Type B pancreatic cell (in vitro differentiated cells): ENCODE measurements at places on chromosomes 2 and 18.
A peak's percentile ranks its signal among the peaks of the same experiment; 100 is the strongest.

GRCh38 chr2:6909431-6910385 lies 7.5 kb upstream of the RNF144A start:
- DNase-seq, result no peak

DNA sequence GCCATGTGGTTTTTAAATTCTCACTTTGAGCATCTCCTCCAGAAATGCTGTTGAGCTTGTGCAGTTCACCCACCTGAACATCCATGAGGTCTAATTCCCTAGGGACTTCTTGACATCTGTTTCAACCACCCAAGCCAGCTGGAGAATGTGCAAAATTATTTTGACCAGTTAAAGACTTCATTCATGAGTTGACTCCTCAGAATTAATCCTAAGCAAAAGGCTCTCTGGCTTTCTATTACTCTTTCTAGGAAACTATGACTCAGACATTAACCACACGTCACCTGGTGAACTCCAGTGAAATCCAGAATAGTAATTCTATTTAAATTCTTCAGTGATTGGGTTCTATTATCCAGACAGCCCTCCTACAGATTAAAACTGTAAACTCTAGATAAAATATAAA lies 247.5 kb downstream of the NBAS start:
- DNase-seq, result no peak

GRCh38 chr18:32730068-32730467 lies 42.8 kb downstream of the KLHL14 start:
- no peak for DNase-seq

DNA sequence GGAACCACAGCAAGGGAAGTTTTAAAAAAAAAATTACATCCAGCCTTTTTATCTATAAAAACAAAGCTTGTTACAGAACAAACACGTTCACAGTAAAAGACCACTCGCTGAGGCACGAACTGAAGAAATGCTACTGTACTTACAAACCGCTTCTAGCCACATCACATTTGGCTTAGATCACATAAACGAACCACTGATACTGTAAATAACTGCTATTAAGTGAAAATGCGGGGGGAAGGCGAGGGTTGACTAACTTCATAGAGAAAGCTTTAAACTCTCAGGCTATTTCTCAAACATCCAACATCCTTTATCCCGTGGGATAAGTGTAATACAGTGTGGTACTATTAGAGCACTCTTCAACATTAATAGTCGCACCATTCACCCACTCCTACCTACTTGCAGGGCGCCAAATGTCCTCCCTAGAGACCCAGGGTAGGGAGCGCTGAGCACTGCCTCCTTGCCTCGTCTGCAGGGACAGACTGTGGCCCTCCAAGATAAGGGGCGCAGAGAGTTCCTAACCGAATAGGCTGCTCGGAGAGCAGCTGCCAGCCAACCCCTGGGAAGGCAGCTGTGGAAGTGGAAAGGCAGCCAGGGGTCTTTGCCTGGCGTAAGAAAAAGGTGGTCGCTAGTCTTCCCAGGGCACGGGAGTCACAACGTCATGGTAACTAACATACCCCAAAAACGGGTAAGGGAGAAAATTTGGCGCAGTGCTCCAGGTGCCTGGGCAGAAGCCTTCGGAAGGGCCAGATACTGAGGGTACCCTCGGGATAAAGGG lies 854 bp downstream of the GPR155 start:
- no peak for DNase-seq

DNA sequence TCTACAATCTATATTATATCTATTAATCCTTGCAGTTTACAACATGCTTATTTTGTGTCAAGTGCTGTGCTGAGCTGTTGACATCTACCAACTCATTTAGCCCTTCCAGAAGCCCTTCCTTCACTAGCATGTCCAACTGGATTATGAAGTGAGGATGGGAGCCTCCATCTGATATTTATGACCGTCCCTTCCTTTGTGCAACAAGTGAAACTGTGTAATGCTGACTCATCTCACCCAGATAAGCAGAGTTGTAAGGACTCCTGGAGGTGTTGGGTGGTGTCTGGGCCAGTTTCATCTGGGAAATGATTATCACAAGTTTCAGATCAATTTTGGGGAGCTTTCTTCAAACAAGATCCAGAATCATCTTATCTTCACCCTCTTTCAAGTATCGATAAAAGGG lies 156.6 kb upstream of the ETAA1 start:
- no peak for DNase-seq

DNA sequence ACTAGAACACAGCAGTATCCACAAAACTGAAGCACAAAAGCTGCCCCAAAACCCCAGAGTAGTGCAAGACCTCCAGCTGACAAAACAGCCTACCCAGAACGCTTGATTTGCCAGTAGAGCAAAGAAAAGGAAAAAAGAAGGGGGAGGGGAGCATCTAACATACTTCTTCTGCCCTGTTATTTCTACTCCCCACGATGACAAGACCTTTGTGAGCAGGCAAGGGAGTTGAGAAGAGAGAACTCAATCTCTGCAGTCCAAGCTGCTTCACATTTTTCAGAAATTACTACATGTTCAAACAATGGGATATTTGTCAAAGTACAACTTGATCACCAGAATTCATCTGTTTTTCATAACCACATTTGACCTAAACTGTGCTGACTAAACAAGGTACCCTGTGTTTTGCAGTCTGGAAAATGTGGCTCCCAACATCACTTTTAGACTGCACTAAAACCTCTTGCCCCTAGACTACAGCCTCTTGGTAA lies 286.7 kb downstream of the EXOC6B start:
- DNase-seq, result no peak

- no peak for DNase-seq
Measured at GRCh38 chr2:191638079-191638801, 39.7 kb upstream of the NABP1 start.

- DNase-seq, result peak; percentile 90
Measured at GRCh38 chr2:8836971-8837794, at the start of gene KIDINS220. Gene KIDINS220 (minus strand): TSS chr2:8837613. CDS start chr2:8827093, 10,520 bp downstream.

DNA sequence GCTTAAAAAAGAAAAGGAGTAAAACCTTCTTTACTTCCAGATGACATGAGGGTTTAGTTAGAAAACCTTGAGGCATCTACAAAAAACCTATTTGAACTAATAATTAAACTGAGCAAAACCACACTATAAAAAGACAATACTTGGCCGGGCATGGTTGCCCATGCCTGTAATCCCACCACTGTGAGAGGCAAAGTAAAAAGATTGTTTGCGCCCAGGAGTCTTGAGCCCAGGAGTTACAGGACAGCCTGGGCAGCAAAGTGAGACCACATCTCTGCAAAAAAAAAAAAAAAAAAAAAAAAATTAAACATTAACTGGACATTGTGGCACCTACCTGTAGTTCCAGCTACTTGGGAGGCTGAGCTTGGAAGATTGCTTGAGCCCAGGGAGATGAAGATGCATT lies 502.8 kb upstream of the LRRTM4 start:
- no peak for DNase-seq

DNA sequence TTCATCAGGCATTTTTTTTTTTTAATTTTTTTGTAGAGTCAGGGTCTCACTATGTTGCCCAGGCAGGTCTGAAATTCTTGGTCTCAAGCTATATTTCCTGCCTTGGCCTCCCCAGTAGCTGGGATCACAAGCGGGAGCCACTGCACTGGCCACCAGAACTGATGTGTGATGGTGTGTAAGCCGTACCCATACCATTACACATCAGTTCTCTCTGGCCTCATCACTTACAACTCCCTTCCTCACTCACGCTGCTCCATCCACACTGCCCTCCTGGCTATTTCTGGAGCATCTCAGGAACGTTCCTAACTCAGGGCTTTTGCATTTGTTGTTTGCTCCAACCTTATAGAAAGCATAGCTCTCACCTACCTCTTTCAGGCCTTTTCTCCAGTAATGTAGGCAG lies 834.5 kb upstream of the ID2 start:
- DNase-seq, result no peak

DNA sequence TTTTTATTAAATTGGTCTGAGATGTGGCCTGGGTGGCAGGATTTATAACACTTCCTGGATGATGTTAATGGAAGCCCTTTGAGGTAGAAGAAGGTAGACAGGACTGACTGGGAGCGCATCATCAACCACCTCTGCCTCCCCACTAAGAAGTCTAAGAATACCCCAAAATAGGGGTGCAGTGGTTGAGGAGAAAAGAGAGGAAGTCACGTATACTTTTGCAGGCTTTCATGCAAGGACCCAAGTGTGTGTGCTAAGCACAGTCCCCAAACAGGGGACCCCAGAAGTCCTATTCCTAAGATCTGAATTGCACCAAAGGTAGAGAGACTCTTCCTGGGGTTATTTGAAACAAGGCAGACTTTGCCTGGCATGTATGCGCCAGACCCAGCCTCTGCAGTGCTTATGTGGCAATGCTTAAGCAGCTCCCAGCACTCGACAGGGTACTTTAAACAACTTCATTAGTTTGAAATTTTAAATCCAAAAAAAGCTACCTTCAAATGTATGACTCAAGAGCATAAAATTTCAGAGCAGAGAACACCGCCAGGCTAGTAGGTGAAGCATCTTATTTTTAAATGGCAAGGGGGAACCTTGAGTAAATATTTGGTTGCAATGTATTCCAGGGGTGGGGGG lies 35.3 kb downstream of the BCL2 start:
- no peak for DNase-seq

DNA sequence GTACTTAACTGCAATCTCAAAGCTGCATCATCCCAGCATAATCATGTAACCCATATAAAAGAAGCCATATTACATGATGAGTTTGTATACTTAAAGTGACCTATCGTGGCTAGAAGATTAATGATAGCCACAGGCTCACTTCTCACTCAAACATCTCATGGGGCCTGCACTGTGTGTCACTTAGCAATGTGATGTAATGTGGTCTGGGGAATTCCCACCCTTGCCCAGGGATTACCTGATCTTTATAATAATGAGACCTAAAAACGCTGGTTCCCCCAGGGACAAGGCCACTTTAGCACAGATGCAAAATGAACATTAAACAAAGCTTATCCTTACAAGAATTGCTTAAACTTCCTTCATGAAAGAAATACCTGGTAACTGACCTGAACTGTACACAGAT lies 427.1 kb upstream of the CNTNAP5 start:
- no peak for DNase-seq

DNA sequence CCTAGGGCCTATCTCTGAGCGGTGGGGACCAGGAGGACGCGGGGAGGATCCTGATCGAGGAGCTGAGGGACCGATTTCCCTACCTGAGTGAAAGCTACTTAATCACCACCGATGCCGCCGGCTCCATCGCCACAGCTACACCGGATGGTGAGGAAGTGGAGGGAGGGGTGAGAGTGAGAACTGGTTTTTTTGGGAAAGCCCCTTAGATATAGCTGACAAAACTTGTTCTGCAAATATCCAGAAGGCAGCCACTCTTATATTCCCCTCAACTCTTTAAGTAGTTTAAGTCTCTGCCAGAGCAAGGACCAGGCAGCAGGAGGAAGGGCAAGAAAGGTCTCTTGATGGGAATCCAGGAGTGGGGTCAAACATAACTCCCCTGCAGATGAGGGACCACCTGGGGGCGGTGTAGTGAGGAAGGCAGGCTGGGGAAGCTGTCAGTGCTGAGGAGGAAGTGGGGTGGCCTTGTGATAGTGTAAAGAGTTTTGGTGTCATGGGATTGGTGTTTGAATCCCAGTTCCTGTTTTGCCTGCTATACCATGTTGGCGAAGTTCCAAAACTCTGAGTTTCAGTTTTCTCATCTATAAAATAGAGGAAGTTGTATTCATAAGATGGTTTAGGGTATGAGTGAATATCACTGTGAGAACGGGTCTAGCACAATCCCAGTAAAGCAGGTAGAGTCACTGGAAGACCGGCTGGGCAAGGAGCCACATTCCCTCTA lies 3.4 kb downstream of the NAGK start:
- no peak for DNase-seq

DNA sequence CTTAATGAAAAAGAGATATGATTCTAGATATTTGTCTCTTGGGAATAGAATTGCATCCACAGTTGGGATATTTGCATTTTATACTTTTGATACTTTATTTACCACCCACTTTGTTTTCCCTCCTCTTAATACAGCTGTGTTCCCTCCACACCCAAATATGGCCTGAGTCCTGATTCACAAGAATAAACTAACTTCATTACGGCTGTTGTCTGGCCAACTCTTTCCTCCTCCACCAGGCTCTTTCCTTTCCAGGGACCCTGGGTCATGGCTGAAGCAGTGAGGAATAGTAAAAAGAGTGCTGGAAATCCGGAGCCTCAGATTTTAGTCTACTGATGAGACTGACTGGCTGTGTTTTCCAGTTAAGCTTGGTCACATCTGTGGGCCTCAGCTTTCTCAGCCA lies 48.4 kb upstream of the STAM2 start:
- no peak for DNase-seq

- DNase-seq, result no peak
Measured at GRCh38 chr2:148716378-148716920, 71.9 kb downstream of the EPC2 start.

GRCh38 chr18:73948497-73948896 lies 199.1 kb downstream of the FBXO15 start:
- no peak for DNase-seq

DNA sequence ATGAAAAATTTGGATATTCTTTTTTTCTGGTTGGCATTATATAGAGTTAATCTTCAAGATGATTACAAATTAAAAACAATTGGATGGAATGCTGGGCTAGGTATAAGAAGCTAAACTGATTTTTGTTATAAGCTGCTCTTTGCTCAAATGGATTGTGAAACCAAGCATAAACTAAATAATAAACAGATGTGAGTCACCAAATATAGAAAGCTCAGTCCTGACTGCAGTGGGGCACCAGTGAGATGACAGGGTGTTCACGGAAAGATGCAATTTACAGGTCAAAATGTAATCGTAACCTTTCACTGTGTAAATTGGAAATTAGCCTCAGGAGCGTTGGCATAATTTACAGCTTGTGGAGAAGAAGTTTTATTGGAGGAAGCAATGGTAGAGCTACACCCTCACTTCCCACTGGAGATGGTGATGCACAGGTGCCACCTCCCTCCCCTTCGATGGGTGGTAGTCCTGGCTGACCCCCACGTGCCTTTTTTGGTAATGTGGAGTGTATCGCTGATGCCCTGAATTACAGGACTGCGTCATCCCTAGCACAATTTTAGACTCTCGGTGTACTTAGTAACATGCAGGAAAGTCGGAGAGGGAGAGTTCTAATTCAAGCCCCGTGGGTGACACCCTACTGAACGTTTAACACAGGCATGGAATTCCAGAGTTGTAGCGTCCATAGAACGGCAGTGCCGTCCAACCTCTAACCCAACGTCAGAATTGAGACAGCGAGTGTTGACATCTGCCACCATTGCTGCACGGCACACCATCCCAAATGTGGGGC lies 73.9 kb upstream of the NFATC1 start:
- no peak for DNase-seq

GRCh38 chr2:159891917-159892730 lies 94.1 kb upstream of the CD302 start:
- DNase-seq, result no peak
